Natural killer cell treated with Interleukin-12 subunit alpha and Interleukin-12 subunit beta and Interleukin-15 and Interleukin-18, amount 100 ng/mL, for 72 hours (primary cell): ENCODE measurements at places on chromosomes 7 and 10. TPM values are rescaled to one million over a fixed set of nuclear protein-coding genes. Genes with fewer than 3 reads are reported as not detected.

The RELN gene
- not detected for total RNA-seq

The SLC16A12 gene
- not detected for total RNA-seq

The ZNF804B gene
- total RNA-seq = not detected

The LRRC61 gene
- 16.1 TPM for total RNA-seq

The TUBB8 gene
- total RNA-seq = not detected

DNA sequence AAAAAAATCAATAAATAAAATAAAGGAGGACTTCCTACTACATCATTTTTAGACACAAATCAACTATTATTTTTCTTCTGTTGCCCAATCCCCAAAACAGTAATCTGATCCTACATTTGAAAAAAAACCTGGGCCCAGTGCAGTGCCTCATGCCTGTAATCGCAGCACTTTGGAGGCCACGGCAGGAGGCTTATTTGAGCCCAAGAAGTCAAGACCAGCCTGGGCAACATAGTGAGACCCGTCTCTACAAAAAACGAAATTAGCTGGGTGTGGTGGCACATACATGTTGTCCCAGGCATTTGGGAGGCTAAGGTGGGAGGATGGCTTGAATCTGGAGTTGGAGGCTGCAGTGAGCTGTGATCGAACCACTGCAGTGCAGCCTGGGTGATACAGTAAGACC lies 2.7 kb upstream of the GTF2I start:
- no peaks in the 10 kb centered on the region for H3K27me3 ChIP-seq
- no peak overlapping the region for H3K27ac ChIP-seq
- H3K4me1 ChIP-seq = peaks cover 27% of the 10 kb centered on the region
- H3K36me3 ChIP-seq = no peaks in the 10 kb centered on the region
- H3K4me3 ChIP-seq = no peak overlapping the region

- no peaks in the 10 kb centered on the region for H3K36me3 ChIP-seq
- H3K4me3 ChIP-seq = no peak overlapping the region
- no peak overlapping the region for H3K27ac ChIP-seq
- no peak for DNase-seq
- no peaks in the 10 kb centered on the region for H3K4me1 ChIP-seq
- H3K27me3 ChIP-seq = no peaks in the 10 kb centered on the region
Measured at GRCh38 chr10:79381804-79382221, 34.5 kb downstream of the PPIF start.

- no peak for DNase-seq
- no peaks in the 10 kb centered on the region for H3K4me1 ChIP-seq
- H3K27ac ChIP-seq = no peak overlapping the region
- no peak overlapping the region for H3K4me3 ChIP-seq
- H3K36me3 ChIP-seq = peaks cover 14% of the 10 kb centered on the region
- peaks cover 38% of the 10 kb centered on the region for H3K27me3 ChIP-seq
Measured at GRCh38 chr10:124328477-124329220, 90.1 kb downstream of the OAT start.

DNA sequence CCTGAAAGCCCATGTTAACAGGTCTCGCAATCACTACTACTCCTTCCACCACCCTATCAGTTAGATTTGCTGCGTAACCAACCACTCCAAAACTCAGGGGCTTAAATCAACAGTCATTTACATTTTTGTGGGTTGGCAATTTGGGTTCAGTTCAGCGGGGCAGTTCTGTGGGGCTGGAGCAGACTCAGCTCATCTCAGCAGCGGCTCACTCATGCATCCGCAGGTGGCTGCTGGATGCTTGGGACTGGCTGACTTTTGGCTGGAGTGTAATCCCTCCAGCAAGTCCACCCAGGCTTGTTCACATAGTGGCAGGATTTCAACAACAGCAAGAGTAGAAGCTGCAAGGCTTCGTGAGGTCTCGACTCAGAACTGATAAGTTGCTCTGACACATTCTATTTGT lies 79.2 kb downstream of the NEUROD6 start:
- peaks cover 6% of the 10 kb centered on the region for H3K27me3 ChIP-seq
- no peaks in the 10 kb centered on the region for H3K4me1 ChIP-seq
- H3K4me3 ChIP-seq = no peak overlapping the region
- DNase-seq = no peak

GRCh38 chr10:33302208-33302829 lies 32.1 kb downstream of the NRP1 start:
- H3K4me3 ChIP-seq = no peak overlapping the region
- no peak overlapping the region for H3K27ac ChIP-seq
- H3K27me3 ChIP-seq = peaks cover 12% of the 10 kb centered on the region
- H3K4me1 ChIP-seq = no peaks in the 10 kb centered on the region
- no peak for DNase-seq
- H3K36me3 ChIP-seq = no peaks in the 10 kb centered on the region

DNA sequence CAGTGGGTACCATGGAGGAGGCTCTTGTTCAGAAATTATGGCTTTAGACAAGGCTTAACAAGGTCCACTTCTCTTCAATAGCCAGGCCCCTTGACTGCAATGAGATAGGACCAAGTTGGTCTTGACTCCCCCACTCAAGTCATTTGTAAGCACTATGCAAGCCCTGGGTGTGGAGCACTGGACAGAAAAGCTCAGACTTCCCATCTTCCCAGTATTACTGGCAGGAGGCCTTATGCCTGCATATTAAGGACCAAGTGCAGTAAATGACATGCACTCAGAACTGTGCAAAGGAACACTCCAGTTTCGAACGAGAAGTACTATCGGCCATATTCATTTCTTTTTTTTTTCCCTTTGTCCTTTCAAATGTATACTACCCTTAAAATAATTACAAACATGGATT lies 318.3 kb upstream of the LRRN3 start:
- no peak overlapping the region for H3K4me3 ChIP-seq
- no peaks in the 10 kb centered on the region for H3K36me3 ChIP-seq
- no peaks in the 10 kb centered on the region for H3K27me3 ChIP-seq

GRCh38 chr7:46939089-46939488 lies 642.8 kb downstream of the TNS3 start:
- no peaks in the 10 kb centered on the region for H3K4me1 ChIP-seq
- no peak overlapping the region for H3K4me3 ChIP-seq
- H3K27ac ChIP-seq = no peak overlapping the region
- no peaks in the 10 kb centered on the region for H3K27me3 ChIP-seq

DNA sequence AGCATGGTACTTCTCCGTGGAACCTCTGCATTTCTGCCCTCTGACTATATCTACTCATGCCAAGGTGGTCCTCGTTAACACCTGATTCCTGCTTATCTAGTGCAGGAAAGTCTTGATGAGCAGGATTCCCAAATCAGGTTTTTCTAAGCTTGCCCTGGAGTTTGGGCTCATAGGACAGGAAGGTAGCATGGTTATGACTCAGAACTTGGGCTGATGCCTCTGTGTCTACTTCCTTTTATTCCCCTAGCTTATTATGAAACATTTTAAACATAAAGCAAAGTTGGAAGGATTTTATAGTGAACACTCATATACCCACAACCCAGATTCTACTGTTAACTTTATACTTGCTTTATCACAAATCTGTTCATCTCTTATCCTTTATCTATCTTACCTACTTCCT lies 5.6 kb downstream of the SUFU start:
- H3K4me3 ChIP-seq = no peak overlapping the region
- no peak overlapping the region for H3K27ac ChIP-seq
- peaks cover 10% of the 10 kb centered on the region for H3K4me1 ChIP-seq

GRCh38 chr7:132059141-132059540 lies 502.7 kb upstream of the PODXL start:
- no peak overlapping the region for H3K4me3 ChIP-seq
- no peaks in the 10 kb centered on the region for H3K4me1 ChIP-seq
- no peak for DNase-seq
- H3K36me3 ChIP-seq = no peaks in the 10 kb centered on the region
- peaks cover 30% of the 10 kb centered on the region for H3K27me3 ChIP-seq
- no peak overlapping the region for H3K27ac ChIP-seq
